ENCODE measurements at places on chromosomes 11 and 22. TPM values are rescaled to one million over a fixed set of nuclear protein-coding genes. Genes with fewer than 3 reads are reported as not detected.

The P2RY6 gene
- 4.9 TPM for total RNA-seq

DNA sequence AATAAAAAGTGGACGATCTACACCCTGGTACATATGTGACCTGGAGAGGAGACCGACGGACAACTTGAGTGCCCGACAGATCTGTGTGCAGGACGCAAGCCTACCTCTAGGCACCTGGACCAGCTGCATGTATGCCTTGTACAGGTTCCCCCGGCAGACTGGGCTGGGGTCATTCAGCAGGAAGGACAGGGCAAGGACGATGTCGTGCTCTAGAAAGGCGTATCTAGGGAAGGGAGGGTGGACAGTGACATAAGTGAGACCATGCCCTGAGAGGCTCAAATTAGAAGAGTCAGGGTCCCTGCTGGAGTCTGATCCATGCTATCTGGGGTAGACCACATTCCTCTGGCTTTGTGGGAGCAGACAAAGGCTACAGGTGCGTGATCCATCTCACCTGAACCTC, 7.9 kb downstream of the RSPH14 start:
- DNase-seq = no peak

- DNase-seq = no peak
Measured at GRCh38 chr11:114832532-114833125, 154.3 kb downstream of the NXPE2 start.

GRCh38 chr11:34364102-34364501, 6.3 kb upstream of the ABTB2 start:
- DNase-seq = no peak

GRCh38 chr11:76615950-76616349, 54.6 kb downstream of the LRRC32 start:
- DNase-seq = peak; percentile 92

GRCh38 chr11:64649291-64649697, 58.3 kb downstream of the SLC22A12 start:
- DNase-seq = no peak

The SCGB1C1 gene
- not detected for total RNA-seq

DNA sequence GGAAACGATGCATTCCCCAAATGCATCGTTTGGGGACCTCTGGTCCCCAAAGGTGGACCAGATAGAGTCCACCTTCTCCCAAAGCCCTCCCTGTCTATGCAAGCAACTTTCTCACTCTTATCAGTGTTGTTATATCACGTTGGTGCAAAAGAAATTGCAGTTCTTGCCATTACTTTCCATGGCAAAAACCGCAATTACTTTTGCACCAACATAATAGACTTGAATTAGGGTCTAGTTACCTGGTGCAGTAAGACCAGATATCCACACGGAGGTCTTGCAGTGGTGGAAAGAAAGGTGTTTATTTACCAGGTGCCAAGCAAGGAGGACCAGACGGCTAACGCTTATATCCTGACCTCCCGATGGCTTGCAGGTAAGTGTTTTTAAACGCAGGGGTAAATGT, 129.0 kb downstream of the MIAT start:
- no peak for DNase-seq

DNA sequence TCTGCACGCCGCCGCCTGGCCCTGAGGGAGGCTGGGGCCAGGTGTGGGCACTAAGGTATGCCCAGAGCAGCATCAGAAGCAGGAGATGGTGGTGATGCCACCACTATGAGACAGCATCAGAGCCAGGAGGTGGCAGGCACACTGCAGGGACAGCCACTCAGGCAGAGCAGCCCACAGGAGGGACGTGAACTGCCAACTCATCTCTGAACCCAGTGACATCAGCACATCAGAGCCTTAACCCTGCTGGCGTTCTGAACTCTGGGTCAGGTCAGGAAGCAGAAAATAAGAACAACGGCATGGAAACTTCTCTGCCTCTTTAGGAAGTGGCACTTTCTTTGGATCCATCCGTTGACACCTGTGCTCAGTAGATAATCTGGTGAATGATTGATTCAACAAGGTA, 14.7 kb upstream of the IFT27 start:
- DNase-seq = no peak

The ZNF214 gene
- total RNA-seq = 1.8 TPM

The MYO7A gene
- 12.2 TPM for total RNA-seq

GRCh38 chr11:16034074-16034473, 322.3 kb downstream of the SOX6 start:
- no peak for DNase-seq

DNA sequence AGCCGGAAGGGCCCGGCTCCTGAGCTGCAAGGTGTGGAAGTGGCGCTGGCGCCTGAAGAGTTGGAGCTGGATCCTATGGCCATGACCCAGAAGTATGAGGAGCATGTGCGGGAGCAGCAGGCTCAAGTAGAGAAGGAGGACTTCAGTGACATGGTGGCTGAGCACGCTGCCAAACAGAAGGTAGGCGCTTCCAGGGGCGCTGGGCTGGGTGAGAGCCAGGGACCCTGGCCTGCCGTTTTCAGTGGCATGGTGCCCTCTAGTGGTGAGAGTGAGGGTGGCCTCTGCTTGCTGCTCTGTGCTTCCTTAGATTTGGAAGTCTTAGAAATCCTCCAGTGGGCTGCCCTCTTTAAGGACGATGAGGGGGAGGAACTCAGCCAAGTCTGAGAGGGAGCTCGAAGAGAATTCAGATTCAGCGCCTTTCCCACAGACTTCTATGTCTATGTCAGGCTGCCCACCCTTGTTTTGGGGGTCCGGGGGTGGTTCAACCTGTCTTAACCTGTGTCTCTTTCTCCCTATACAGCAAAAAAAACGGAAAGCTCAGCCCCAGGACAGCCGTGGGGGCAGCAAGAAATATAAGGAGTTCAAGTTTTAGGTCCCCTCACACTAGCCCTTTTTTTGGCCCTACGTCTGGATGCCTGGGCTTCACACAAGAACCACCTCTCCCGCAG, 1.8 kb upstream of the PACS1 start:
- DNase-seq = no peak

The MFNG gene
- 21.6 TPM for total RNA-seq

The SLC25A45 gene
- 6.1 TPM for total RNA-seq

DNA sequence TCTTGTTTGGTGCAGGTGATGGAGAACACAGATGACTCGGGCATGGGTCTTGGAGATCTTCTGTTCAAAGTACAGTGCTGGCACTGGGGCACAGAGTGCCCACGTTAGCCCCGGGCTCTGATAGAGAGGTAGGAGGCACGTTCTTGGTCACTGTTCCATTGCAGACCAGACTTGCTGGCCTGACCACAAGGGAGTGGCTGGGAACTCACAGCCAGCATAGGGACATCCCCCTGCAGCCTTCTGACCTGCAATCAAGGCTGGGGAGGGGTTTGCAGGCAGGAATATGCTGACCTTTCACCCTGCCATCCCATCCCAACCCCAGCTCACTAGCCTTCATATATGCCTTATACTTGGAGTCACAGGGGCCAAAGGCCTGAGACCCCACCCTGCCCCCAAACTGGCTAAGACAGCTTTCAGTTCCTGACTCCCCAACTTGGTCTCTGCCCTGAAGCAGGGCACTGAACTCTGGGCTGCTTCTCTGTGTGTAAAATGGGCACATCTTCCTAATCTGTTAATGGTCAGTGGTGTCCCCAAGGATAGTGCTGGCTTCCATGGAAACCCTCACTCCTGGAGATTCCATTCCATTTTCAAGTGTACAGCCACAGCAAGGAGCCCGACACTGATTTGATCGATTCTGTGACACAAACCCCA, 4.6 kb downstream of the MRPL49 start:
- no peak for DNase-seq

All from posterior vena cava (tissue), 2 donors.